Stomach (tissue), 19 donors: ENCODE measurements at places on chromosomes 7 and 10. TPM values are rescaled to one million over a fixed set of nuclear protein-coding genes. Genes with fewer than 3 reads are reported as not detected.

GALNT17 gene
- total RNA-seq, result not detected

CCL24 gene
- total RNA-seq, result not detected

CAMK1D gene
- total RNA-seq, result 4.7 TPM

DNA sequence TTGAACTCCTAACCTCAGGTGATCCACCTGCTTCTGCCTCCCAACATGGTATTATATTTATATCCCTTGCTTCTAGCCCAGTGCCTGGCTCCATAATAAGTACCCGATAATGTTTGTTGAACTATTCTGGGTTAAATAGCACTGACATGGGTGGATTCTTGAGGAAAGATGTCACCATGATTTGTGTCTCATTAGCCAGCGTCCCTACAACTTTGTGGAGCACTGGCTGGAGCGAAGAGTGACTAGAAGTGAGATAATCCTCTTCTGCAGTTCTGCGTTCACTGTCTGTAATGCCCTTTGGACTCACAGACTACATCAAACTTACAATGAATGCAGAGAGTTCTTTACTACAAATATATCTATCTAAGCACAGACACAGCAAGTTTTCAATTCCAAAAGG is 16.9 kb upstream of the AKR1E2 start:
- H3K36me3 ChIP-seq, result no peaks in the 10 kb centered on the region
- no peak overlapping the region for H3K27ac ChIP-seq
- no peaks in the 10 kb centered on the region for H3K27me3 ChIP-seq
- H3K4me1 ChIP-seq, result no peaks in the 10 kb centered on the region
- no peak for DNase-seq

- no peaks in the 10 kb centered on the region for H3K27me3 ChIP-seq
- H3K36me3 ChIP-seq, result no peaks in the 10 kb centered on the region
- peaks cover 10% of the 10 kb centered on the region for H3K4me1 ChIP-seq
- H3K4me3 ChIP-seq, result no peak overlapping the region
Measured at GRCh38 chr7:50560865-50561351, 4.3 kb downstream of the DDC start.

DNA sequence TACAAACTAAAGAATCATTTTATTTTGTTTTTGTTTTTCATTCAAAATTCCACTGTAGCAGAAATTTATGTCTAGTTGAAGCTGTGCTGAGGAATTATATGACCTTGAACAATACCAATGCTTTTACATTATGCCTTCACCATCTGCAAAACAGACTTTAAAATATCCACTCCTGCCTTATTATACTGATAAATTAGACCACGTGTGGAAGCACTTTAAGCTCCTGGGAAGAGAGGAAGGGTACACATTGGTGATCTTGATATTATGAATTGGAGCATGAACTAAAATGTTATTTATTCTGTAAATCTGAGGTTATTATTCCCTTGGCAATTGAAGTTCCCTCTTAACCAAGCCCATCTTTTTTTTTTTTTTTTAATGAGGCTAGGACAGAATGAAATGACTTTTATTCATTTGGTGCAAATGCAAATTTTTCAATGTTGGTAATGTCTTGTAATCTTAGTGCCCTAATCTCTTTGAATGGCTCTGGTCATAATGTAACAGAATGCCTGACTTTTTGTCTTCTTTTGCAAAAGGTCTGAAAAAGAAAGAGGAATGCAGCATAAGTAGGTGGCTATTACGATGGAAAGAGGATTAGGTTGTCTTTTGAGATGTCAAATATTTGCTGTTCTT is 139.9 kb upstream of the COBL start:
- H3K36me3 ChIP-seq, result no peaks in the 10 kb centered on the region
- H3K27ac ChIP-seq, result no peak overlapping the region
- H3K4me3 ChIP-seq, result no peak overlapping the region
- H3K4me1 ChIP-seq, result no peaks in the 10 kb centered on the region

DNA sequence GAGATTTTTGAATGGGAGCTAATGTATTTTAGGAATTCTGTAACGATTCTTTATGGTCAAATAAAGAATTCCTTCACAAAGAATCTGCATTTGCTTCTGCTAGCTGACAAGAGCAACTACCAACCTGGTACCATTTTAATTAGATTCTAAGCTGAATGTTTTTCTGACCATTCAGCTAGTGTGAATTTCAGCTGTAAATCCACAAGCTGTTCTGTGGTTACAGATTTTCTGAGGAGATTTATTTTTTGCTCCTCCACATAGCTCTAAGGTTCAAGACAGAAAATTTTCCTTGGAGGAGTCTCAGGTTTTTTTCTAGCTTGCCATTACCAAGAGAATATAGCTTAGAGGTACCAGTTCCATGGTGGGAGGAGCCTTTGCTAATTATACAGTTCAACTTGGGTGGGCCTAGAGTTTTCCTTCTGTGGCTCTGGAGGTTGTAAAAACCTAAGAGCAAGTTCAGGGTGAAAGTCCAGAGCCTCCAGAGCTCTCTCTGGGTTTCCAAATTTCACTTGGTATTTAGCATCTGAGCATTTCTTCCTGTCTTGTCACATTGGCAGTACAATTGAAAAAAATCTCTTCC is 120.1 kb downstream of the JAZF1 start:
- peaks cover 5% of the 10 kb centered on the region for H3K4me1 ChIP-seq
- no peak for DNase-seq
- H3K36me3 ChIP-seq, result no peaks in the 10 kb centered on the region

GRCh38 chr7:107610323-107610722 is 30.3 kb downstream of the BCAP29 start:
- peaks cover 26% of the 10 kb centered on the region for H3K36me3 ChIP-seq
- no peaks in the 10 kb centered on the region for H3K27me3 ChIP-seq
- peaks cover 28% of the 10 kb centered on the region for H3K4me1 ChIP-seq
- no peak overlapping the region for H3K27ac ChIP-seq
